NCI-H187 (cell line): ENCODE measurements at places on chromosomes 5 and 9.
A peak's percentile ranks its signal among the peaks of the same experiment; 100 is the strongest.

GRCh38 chr5:16665601-16666000 is 48.8 kb upstream of the RETREG1 start:
- no peak for DNase-seq

- no peak for DNase-seq
Measured at GRCh38 chr5:36656556-36656955, 50.1 kb downstream of the SLC1A3 start.

GRCh38 chr9:35736201-35736633 is 3.8 kb downstream of the CREB3 start:
- DNase-seq, result no peak

DNA sequence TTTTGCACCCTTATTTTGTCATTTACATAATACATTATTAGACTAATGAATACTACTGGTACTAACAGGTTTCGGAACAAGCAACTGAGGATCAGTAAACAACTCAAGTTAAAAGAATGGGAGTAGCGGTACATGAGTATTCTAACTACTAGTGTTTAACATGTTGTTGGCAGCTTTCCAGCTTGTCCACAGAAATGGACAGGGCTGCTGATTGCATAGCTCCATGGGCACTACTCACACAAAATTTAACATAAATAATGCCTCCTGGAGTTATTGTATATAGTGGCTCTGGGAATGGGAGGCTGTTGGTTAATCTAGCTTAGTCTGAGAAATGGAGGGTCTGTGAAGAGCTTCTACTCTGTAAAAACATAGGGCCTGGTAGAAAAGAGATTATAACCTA is 6.7 kb downstream of the NCBP1 start:
- DNase-seq, result no peak

GRCh38 chr9:129175515-129175824 is 2.6 kb downstream of the IER5L start:
- DNase-seq, result no peak

- no peak for DNase-seq
Measured at GRCh38 chr9:71515626-71516025, 252.7 kb downstream of the CEMIP2 start.

- no peak for DNase-seq
Measured at GRCh38 chr9:134318941-134319305, 7.3 kb upstream of the RXRA start.

- DNase-seq, result peak; percentile 23
Measured at GRCh38 chr9:100670719-100671118, 92.8 kb downstream of the CAVIN4 start.

GRCh38 chr5:82244854-82245635 is 33.1 kb downstream of the RPS23 start:
- DNase-seq, result no peak

DNA sequence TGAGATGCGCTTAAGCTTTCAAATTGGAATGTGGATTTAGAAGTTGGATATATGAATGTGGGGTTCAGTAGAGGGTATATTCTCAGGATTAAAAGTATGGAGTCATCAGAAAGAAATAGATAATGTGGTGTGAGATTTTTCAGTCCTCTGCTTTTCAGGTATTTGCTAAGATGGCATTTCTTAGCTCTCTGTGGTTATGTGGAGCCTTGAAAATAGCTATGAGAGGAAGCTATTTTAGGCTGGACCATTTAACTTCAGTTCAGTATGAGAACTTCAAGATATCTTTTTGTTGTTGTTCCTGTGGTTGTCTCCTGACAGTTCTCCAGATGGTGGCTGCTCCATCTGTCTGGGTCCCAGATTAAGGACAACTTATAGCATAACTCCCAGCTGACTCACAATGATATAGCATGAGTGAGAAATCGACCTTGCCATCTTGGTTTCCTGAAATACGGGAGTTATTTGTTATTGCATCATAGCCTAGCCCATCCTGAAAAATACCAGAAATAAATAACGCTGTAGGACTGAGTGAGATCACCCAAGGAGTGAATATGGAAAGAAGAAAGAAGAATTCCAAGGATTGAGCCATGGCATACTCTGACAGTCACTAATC is 461.5 kb downstream of the ANXA1 start:
- DNase-seq, result no peak

DNA sequence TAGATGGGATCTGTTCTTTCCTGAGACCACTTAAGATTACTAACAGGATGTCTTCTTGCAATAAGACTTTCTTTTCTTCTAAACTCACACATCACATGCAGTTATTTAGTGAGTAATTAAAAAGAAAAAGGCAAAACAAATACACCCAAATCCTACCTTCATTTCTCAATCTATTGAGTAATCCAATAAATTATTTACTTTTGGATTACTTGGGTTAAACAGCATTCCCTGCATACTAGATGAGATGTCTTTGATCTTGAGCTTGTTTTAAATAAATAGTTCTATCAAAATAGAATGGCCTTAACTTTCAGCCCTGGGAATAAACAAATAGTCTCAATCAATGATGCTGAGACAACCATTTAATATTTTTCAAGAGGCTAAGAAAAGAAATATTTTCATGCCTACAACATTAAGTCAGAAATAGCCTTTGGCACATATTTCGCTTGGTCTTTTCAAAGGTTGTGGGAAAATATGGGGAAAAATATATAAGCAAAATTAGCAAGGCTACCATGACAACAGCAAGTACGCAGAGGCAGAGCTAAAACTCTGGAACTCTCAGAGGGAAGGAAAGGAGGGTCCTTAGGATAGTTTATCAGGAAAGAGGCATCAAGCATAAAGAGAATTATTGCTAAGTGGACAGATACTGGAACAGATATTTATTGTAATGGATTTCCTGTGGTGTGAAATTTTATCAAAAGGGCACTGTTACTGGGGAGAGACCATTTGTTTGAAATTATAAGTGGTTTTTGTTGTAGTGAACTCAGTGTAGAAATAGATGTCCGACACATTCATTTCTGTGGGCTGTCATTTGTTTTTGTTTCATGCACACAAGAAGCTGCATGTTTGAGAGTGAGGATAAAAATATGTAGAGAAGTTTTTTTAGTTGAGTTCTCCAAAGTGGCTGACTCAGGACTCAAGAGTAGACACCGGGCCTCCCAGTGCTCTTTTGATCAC is 70.2 kb upstream of the CDH6 start:
- DNase-seq, result no peak
